A549 treated with Mapracorat at 1 μM for 4 hours (cell line): ENCODE measurements at places on chromosomes 12 and 14. TPM values are rescaled to one million over a fixed set of nuclear protein-coding genes. Genes with fewer than 3 reads are reported as not detected.

The ADCY4 gene
- not detected in 5 replicates for total RNA-seq

The IQSEC3 gene
- 0.02 TPM in 1 of 5 replicates, not detected in the others for total RNA-seq

The SALL2 gene
- total RNA-seq: 0.50 to 1.0 TPM (median 0.73 TPM) in 5 replicates

The FAM181A gene
- not detected in 5 replicates for total RNA-seq

The ANO6 gene
- total RNA-seq: 48.0 to 63.6 TPM (median 57.0 TPM) in 5 replicates

The ZNF410 gene
- 42.4 to 52.2 TPM (median 45.7 TPM) in 5 replicates for total RNA-seq

The CAPZA3 gene
- total RNA-seq: not detected in 5 replicates

The MAP1LC3B2 gene
- 0.67 to 1.8 TPM (median 1.1 TPM) in 5 replicates for total RNA-seq

The PDZRN4 gene
- 0.04 to 0.09 TPM (median 0.07 TPM) in 3 of 5 replicates, not detected in the others for total RNA-seq

The DNAI7 gene
- 0.07 to 0.52 TPM (median 0.08 TPM) in 5 replicates for total RNA-seq

The SIX6 gene
- not detected in 5 replicates for total RNA-seq

The TAS2R8 gene
- not detected in 5 replicates for total RNA-seq

The NANOG gene
- not detected in 5 replicates for total RNA-seq
